ENCODE measurements at places on chromosomes 2 and 18.

DNA sequence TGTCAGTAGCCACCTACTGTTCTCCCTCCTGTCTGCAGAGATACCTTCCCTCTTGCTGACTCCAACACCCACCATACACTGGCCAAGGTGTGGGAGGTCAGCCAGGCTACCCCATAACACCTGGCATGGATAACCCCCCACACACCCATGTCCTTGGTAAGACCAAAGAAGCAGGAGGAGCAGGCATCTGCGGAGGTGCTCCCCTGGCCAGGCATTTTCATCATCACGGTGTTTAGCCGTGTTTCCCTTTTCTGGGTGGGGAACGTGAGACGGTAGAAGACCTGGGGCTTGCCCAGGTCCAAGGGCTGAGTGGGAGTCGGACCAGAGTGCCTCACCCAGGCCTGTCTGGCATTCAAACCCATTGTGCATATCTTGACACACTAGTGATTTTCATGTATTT, 150.3 kb downstream of the SMAD7 start:
- DNase-seq: no peak

GRCh38 chr18:74796841-74797576, 199.3 kb downstream of the ZNF407 start:
- DNase-seq: no peak

GRCh38 chr2:112692918-112693317, 27.9 kb upstream of the NT5DC4 start:
- no peak for DNase-seq

DNA sequence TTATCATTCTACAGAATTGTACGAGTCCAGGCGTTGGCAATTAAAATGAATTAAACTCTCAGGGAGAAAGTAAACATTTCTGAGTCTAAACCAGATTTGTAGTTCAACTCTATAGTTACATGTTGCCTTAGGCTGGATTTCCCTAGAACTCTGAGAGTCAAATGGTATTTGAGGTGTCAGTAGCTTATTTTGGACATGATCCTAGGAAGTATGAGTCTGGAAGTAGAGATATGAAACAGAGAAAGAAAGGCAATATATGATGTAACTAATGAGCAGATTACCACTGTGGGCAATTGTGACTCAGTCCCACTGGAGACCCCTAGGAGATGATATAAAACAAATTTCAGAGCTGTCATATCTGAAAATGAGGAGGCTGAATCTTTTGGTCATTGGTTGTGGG, 199.1 kb upstream of the UBE2E3 start:
- no peak for DNase-seq

DNA sequence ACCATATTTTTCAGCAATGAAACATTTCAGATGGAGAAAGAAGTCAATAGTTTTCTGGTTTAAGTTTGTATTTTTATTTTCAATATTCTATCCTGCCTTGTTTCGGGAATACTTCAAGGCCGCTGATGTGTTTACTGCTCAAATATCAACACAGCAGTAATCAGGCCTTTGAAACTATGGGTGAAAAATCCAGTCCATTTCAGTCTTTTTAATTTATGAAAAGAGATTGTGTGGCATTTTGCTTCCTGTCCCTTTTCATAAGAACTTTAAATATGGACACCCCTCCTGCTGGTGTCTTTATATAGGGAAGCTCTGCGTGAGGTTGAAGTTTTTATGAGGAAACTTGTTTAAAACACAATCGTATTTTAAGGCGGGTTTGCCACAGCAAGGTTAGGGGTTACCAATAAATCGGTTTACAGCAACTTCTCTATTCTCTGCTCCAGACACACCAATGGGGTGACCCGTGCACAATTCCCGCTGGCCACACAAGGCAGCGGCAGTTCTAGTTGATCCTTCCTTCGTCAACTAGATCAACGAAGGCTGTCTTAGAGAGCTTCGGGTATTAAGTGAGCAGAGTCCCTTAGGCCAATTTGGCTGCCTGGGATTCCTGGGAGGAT, 1.2 kb upstream of the TANC1 start:
- DNase-seq: no peak

- DNase-seq: no peak
Observed at GRCh38 chr18:80037869-80038630, 3.8 kb downstream of the RBFA start.
